ENCODE measurements at places on chromosomes 2 and 18. TPM values are rescaled to one million over a fixed set of nuclear protein-coding genes. Genes with fewer than 3 reads are reported as not detected.
A peak's percentile ranks its signal among the peaks of the same experiment; 100 is the strongest.

TUBA4B gene
- total RNA-seq: not detected

GRCh38 chr2:64804651-64805050 lies 150.9 kb upstream of the SERTAD2 start:
- DNase-seq: peak; percentile 48

RGPD5 gene
- total RNA-seq: 34.7 TPM

DNA sequence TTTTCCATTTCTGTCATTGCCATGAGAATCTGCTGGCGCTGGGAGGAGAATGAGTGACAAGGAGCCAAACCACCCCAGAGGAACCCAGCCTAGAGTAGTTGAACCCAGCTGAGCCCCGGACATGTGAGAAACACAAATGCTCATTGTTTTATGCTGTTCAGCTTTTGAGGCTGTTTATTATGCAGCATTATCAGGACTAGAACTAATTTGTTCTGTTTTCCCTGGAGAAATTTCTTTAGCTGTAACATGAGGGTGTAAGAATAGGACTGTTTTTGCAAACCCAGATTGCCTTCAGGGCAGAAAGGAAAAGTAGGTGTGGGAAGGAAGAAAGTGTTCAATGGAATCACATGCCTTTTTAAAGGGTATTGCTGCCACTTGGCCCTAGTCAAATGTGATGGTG lies 28.5 kb upstream of the DOCK10 start:
- DNase-seq: no peak

GRCh38 chr2:159051133-159051532 lies 82.7 kb downstream of the TANC1 start:
- no peak for DNase-seq

FAM110C gene
- 1.4 TPM for total RNA-seq

- peak; percentile 49 for DNase-seq
Measured at GRCh38 chr2:27016801-27017325, 15.9 kb upstream of the TMEM214 start.

PSTPIP2 gene
- total RNA-seq: 9.1 TPM

- peak; percentile 76 for DNase-seq
Measured at GRCh38 chr2:230408244-230408842, 7.7 kb upstream of the SP100 start.

DNA sequence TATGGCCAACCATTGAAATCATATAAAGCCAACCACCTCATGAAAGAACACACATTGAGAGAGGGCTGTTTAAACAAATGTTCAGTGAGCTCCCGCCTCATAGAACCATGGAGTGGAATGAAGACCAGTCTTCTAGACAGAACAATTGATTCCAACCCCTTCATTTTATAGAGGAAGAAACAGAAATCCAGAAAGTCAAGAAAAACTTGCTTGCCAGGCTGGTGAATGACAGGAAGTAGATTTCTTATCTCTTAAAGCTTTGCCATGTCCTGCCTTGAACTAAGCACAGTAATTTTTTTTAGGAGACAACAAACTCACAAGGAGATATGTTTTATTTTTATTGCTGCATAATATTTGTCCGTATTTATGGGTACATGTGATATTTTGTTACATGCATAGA lies 16.5 kb upstream of the NRP2 start:
- no peak for DNase-seq

DNAJC5G gene
- not detected for total RNA-seq

RND3 gene
- total RNA-seq: 92.0 TPM

GRCh38 chr18:41025666-41026065 lies 929.4 kb upstream of the PIK3C3 start:
- DNase-seq: no peak

DNA sequence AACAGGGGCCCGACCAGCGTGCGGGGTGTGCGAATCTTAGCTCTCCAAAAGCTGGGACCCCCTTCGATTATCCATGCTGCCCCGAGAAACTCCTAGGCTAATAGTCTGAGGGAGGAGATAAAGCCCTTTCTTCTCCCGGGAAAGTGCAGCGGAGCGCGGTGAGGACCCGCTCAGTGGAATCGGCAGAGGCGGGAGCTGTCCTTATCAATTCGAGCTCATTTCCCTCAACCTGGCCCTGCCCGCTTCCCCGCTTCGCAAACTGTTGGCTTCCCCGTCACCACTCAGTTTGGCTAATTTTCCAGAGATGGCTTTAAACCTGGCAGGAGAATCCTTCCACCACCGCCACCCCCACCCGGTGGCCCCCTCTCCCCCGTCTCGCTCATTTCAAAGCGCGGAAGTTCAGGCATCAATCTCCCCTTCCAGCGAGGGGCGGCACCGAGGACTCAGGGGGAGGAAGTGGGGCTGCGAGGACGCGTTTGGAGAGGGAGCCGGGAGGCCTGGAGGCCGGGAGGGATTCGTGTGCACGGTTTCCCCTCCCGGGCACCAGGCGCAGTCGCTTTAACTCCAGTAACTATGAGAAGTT lies 1.6 kb downstream of the KLHL14 start:
- no peak for DNase-seq

- DNase-seq: no peak
Measured at GRCh38 chr18:5746844-5747243, 148.5 kb downstream of the TMEM200C start.

DNA sequence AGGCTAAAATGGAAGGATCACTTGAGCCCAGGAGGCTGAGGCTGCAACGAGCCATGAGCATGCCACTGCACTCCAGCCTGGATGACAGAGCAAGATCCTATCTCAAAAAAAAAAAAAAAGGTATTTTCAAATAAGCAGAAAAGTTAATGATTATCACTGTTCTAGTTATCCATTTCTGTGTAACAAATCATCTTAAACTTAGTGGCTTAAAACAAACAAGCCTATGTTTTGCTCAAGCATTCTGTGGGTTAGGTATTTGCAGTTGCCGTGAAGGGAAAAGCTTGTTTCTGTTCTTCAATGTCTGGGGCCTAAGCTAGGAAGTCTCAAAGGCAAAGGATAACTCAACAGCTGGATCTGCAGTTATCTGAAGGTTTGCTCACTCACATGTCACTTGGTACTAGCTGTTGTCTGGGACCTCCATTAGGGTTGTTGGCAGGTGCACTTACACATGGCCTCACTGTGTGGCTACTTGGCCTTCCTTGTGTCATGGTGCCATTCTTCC lies 14.1 kb downstream of the MFF start:
- DNase-seq: no peak

- DNase-seq: peak; percentile 40
Measured at GRCh38 chr2:84486441-84487115, 27.5 kb upstream of the SUCLG1 start.

PAX3 gene
- total RNA-seq: not detected

- no peak for DNase-seq
Measured at GRCh38 chr2:20838016-20838415, 15.1 kb upstream of the LDAH start.

- peak; percentile 36 for DNase-seq
Measured at GRCh38 chr2:224211181-224211480, 172.0 kb upstream of the SERPINE2 start.

DNA sequence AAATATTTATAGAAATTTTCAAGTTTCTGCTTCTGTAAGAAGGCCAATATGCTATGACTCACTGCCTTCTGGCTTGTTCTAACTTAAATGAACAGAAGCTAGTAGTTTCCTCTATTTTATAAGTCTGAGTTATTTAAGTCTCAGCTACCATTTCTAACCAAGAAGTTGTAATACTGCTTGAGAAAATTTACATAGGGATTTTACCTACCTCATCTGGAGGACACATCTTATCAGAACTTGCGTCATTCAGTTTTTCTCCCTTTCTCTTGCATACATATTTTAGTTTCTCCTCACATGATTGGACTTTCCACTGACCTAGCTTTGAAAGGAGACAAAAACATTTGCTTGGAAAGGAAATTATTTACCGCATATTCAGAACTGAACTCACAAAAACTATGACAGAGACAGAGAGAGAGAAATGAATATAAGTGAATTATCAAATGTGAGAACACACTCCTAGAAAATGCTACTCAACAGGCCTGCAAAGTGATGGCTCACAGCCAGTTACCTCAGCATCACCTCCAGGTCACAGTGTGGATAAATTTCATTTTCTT lies 81.1 kb upstream of the CD302 start:
- peak; percentile 66 for DNase-seq

GRCh38 chr2:84424152-84424551 lies 34.9 kb downstream of the SUCLG1 start:
- DNase-seq: no peak

DNA sequence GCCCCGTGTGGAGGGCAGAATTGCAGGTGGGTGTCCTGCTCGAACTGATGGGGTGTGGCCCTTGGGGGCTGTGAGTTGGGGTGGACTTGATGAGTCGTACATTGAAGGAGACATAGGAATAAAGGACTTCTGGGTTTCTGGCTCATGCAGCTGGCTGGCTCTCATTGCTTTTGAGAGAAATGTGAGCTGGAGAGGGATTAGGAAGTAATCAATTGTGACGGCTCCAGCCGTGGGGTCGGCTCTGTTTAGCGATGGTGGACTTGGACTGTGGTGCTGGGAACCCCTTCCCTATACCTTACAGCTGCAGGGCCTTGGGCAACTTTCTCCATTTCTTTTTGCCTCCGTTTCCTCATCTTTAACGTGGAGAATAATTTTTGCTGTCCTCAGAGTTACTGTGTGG lies 9.2 kb downstream of the IMPA2 start:
- no peak for DNase-seq

- DNase-seq: peak; percentile 2
Measured at GRCh38 chr18:10752382-10752781, 226.6 kb downstream of the NAPG start.

Data from astrocyte (in vitro differentiated cells and primary cell).